ENCODE measurements at places on chromosomes 3 and 15. TPM values are rescaled to one million over a fixed set of nuclear protein-coding genes. Genes with fewer than 3 reads are reported as not detected.

GRCh38 chr3:112132975-112133448, at the start of gene GCSAM:
TSS of gene GCSAM (minus strand) at chr3:112133248. CDS start at chr3:112133120, 128 bp downstream.
- H3K4me3 ChIP-seq, result no peak within 1 kb of the TSS
- H3K36me3 ChIP-seq, result no peaks in the 10 kb centered on the region
- no peak within 1 kb of the TSS for H3K27ac ChIP-seq
- DNase-seq, result no peak

- no peaks in the 10 kb centered on the region for H3K27me3 ChIP-seq
- no peaks in the 10 kb centered on the region for H3K36me3 ChIP-seq
- H3K27ac ChIP-seq, result no peak overlapping the region
- no peak overlapping the region for H3K4me3 ChIP-seq
These were observed 21.9 kb downstream of the OSTN start for GRCh38 chr3:191220908-191221307.

- peaks cover 43% of the 10 kb centered on the region for H3K4me1 ChIP-seq
- DNase-seq, result no peak
- H3K36me3 ChIP-seq, result peaks cover 3% of the 10 kb centered on the region
- no peaks in the 10 kb centered on the region for H3K27me3 ChIP-seq
- peak overlapping the region; percentile 62 for H3K27ac ChIP-seq
These were observed 153.6 kb upstream of the BHLHE40 start for GRCh38 chr3:4825436-4826236.

Gene GOLGA8J
- not detected for polyA plus RNA-seq

DNA sequence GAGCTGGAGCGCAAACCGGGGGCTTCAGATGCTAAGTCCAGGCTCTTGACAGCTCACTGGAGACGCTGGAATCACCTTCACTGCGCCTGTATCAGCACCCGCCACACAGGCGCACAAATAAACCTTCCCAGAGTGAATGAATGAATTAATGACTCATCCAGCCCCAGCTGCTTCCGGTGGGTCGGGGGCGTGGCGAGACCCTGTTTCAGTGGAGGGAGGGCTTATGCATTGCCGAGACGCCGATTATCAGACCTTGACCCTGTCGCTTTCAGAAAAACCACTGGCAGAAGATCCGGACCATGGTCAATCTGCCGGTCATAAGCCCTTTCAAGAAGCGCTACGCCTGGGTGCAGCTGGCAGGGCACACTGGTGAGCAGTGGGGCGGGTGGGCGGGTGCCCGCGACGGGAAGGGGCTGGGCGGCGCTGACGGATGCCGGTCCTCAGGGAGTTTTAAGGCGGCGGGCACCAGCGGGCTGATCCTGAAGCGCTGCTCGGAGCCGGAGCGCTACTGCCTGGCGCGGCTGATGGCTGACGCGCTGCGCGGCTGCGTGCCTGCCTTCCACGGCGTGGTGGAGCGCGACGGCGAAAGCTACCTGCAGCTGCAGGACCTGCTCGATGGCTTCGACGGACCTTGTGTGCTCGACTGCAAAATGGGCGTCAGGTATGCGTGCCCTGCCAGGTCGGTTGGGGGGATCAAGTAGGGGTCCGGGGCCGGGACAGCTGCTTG, 7.7 kb downstream of the ITPKA start:
- H3K27me3 ChIP-seq, result no peaks in the 10 kb centered on the region
- no peak overlapping the region for H3K27ac ChIP-seq
- H3K4me1 ChIP-seq, result no peaks in the 10 kb centered on the region
- DNase-seq, result peak; percentile 75

GRCh38 chr3:134959516-134959915, 164.5 kb downstream of the EPHB1 start:
- no peak for DNase-seq
- H3K36me3 ChIP-seq, result no peaks in the 10 kb centered on the region
- H3K27ac ChIP-seq, result no peak overlapping the region
- H3K4me3 ChIP-seq, result no peak overlapping the region
- H3K4me1 ChIP-seq, result no peaks in the 10 kb centered on the region

Gene SLC27A2
- polyA plus RNA-seq, result 0.49 TPM

DNA sequence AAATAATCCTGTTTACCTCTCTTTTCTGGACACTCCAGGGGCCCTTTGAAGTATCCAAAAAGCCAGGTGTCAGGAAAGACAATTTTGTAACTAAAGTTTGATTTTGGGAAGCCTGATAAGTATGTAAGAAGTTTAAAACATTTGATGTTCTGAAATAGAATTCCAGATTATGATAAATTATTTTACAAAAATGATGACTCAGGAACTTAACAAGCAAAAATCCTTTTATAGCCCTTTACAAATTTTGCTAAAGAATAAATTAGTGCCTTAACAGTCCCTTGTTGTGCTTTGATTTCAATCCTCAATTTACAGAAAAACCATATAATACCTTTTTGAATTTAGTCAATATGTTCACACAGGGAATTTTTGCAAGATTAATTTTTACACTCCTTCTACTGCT, 38.1 kb downstream of the IL1RAP start:
- H3K4me3 ChIP-seq, result no peak overlapping the region
- DNase-seq, result no peak

GRCh38 chr3:177525987-177526712, 328.9 kb upstream of the TBL1XR1 start:
- DNase-seq, result no peak
- no peaks in the 10 kb centered on the region for H3K27me3 ChIP-seq
- H3K27ac ChIP-seq, result no peak overlapping the region
- H3K4me3 ChIP-seq, result no peak overlapping the region

GRCh38 chr15:51266656-51267050, 71.7 kb downstream of the CYP19A1 start:
- no peaks in the 10 kb centered on the region for H3K36me3 ChIP-seq
- no peak overlapping the region for H3K27ac ChIP-seq
- peaks cover 25% of the 10 kb centered on the region for H3K27me3 ChIP-seq
- no peak for DNase-seq

DNA sequence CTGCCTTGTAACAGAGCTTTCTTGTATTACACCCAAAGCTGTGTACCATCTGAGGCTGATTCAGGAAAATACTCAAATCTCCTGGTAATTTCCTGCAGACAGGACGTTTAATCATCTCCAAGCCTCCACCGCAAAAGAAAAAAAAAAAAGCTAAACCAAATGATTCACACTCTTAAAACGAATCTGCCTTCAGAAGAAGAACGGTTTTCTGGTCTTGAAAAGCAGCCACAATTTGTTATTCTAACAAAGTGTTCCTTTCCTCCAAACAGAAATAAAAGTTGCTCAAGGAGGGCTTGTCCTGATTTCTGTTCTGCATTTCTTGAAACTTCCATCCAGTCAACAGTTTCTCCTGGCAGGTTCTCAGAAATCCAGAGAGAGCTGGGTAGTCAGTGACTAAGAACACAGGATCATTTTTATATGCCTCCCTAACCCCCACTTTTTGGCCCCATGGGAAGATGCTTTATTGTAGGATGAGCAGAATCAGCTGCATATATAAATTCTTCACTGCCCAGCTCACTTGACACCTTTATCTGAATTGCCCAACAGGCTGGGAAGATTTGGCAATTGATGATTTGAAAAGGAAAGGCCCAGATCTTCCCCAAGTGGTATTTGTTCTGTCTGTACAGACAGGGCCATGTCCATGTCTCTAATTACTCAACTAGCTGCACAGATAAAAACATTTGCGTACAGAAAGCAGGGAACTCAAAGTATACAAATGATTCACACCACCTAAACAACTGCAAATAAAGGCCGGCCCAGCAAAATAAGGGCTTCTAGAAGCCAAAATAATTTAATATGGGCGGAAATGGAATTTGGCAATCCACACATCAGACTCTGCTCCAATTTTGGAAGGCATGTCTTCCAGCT, 41.0 kb upstream of the PRICKLE2 start:
- no peak for DNase-seq
- H3K4me1 ChIP-seq, result peaks cover 29% of the 10 kb centered on the region
- peak overlapping the region; percentile 20 for H3K4me3 ChIP-seq
- H3K27me3 ChIP-seq, result no peaks in the 10 kb centered on the region

- H3K27me3 ChIP-seq, result no peaks in the 10 kb centered on the region
- no peak overlapping the region for H3K27ac ChIP-seq
- H3K36me3 ChIP-seq, result no peaks in the 10 kb centered on the region
- H3K4me1 ChIP-seq, result no peaks in the 10 kb centered on the region
These were observed 38.5 kb downstream of the C3orf62 start for GRCh38 chr3:49238274-49239127.

Gene AQP9
- not detected for polyA plus RNA-seq

Gene COL6A5
- not detected for polyA plus RNA-seq

DNA sequence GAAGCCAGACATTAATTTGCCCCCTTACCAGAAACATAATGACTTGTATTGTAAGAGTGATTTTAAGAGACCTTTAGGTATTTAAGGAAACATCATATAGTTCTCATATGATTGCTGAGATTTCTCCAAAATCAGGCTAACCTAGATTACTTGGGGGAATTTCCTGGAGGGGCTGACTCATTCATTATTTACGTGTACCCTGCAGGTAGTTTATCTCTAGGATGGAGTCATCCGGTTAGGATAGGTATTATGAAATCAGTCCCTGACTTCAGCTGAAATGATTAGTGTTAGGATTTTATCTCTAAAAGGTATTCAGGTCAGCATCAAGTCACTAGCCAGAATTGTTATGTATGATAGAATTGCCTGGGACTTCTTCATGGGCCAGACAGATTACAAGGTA, 97.5 kb downstream of the TCF12 start:
- H3K27ac ChIP-seq, result no peak overlapping the region
- H3K4me1 ChIP-seq, result peaks cover 2% of the 10 kb centered on the region
- no peak overlapping the region for H3K4me3 ChIP-seq

- H3K4me3 ChIP-seq, result no peak overlapping the region
- no peaks in the 10 kb centered on the region for H3K36me3 ChIP-seq
- peaks cover 23% of the 10 kb centered on the region for H3K4me1 ChIP-seq
- H3K27me3 ChIP-seq, result no peaks in the 10 kb centered on the region
These were observed 192.9 kb upstream of the EIF1B start for GRCh38 chr3:40116478-40117177.

DNA sequence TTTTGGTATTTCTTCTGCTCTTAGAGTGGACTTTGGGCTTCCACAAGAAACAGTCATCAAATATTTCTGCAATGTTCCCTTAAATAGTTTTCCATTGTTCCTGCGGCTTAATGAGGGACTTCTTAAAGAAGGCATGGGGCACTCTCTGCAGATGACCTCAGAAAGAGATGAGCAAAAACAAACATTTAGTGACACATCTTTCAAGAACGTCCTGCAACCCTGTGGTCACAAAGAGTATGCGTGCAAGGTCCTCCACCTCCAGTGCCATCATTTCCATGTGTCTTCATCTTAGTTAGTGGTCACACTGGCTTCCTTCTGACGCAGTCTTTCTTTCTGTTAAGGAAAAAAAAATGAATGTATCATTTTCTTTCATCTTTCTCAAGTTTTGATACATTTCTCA, 56.2 kb downstream of the GREM1 start:
- no peaks in the 10 kb centered on the region for H3K27me3 ChIP-seq
- H3K4me3 ChIP-seq, result no peak overlapping the region
- DNase-seq, result no peak
- peaks cover 45% of the 10 kb centered on the region for H3K36me3 ChIP-seq

GRCh38 chr3:196275126-196275525, 12.4 kb downstream of the PCYT1A start:
- H3K27ac ChIP-seq, result no peak overlapping the region
- H3K27me3 ChIP-seq, result no peaks in the 10 kb centered on the region
- H3K4me1 ChIP-seq, result peaks cover 15% of the 10 kb centered on the region
- H3K36me3 ChIP-seq, result peaks cover 7% of the 10 kb centered on the region

DNA sequence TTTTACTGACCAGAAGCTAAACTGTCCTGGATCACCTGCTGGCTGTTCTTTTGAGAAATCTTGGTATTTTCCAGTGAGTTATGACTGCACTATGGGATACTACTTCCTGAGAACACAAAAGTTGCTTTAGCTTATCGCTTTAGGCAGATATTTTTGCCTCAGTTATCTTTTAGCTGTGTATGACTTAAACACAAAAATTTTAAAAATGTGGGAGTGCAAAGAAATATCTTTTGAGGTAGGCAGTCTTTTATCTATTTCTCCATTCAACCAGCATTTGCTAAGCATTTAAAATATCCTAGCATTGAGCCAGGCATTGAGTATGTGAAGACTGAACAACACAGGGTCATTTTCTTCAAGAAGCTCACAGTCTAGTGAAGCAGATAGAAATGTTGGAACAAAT, 981.9 kb downstream of the FHIT start:
- H3K27ac ChIP-seq, result no peak overlapping the region
- no peaks in the 10 kb centered on the region for H3K36me3 ChIP-seq
- no peaks in the 10 kb centered on the region for H3K27me3 ChIP-seq
- DNase-seq, result no peak
- no peak overlapping the region for H3K4me3 ChIP-seq

Gene SENP7
- 2.7 TPM for polyA plus RNA-seq

Gene PSTPIP1
- 0.69 TPM for polyA plus RNA-seq

Gene FBN1
- polyA plus RNA-seq, result 248 TPM

- H3K36me3 ChIP-seq, result no peaks in the 10 kb centered on the region
- H3K27ac ChIP-seq, result no peak overlapping the region
- no peak for DNase-seq
- no peak overlapping the region for H3K4me3 ChIP-seq
- no peaks in the 10 kb centered on the region for H3K4me1 ChIP-seq
These were observed 6.1 kb downstream of the OR5H15 start for GRCh38 chr3:98172621-98173020.

DNA sequence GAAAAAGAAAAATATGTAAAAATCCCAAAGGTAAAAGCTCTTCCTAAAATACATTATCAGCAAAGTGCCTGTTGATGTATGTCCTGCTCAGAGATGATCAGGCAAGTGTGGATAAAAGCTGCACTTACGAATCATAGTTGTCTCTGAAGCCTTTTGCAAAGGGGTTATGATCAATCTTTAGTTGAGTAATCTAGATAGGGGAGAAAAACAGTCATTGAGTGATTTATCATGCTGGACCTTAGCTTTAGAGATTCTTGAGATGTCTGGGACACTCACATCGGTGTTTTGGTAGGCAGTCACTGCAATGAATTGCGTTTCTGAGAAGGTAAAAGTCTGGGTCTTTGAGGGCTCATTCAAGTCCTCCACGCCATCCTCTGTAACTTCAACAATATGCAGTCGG, 3.7 kb downstream of the EOMES start:
- no peak overlapping the region for H3K4me3 ChIP-seq
- no peaks in the 10 kb centered on the region for H3K36me3 ChIP-seq
- H3K4me1 ChIP-seq, result peaks cover 11% of the 10 kb centered on the region

GRCh38 chr3:128260275-128260674, 107.0 kb downstream of the EEFSEC start:
- peaks cover 2% of the 10 kb centered on the region for H3K36me3 ChIP-seq
- no peak for DNase-seq
- H3K4me3 ChIP-seq, result no peak overlapping the region
- no peaks in the 10 kb centered on the region for H3K4me1 ChIP-seq
- H3K27ac ChIP-seq, result no peak overlapping the region
- no peaks in the 10 kb centered on the region for H3K27me3 ChIP-seq

Data from SK-N-SH (cell line).